ENCODE measurements at places on chromosomes 2 and 18.
A peak's percentile ranks its signal among the peaks of the same experiment; 100 is the strongest.

DNA sequence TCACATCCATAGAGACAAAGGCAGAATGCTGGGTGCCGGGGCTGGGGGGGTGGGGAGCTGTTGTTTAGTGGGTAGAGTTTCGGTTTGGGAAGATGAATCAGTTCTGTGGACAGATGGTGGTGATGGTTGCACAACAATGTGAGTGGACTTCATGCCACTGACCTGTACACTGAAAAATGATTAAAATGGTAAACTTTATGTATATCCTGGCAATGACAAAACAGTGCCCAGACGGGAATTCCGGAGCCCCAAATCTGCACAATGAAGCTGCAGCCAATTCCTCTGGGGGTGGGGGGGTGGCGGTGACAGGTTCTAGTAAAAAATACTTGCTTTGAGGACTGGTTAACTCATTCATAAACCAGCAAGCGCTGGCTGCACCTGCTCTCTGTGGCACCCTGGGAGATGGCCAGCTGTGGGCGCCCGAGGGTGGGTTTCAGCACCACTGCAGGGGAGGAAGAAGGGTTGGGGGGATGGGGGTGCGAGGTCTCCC lies 81.8 kb upstream of the HPCAL1 start:
- no peak for DNase-seq

DNA sequence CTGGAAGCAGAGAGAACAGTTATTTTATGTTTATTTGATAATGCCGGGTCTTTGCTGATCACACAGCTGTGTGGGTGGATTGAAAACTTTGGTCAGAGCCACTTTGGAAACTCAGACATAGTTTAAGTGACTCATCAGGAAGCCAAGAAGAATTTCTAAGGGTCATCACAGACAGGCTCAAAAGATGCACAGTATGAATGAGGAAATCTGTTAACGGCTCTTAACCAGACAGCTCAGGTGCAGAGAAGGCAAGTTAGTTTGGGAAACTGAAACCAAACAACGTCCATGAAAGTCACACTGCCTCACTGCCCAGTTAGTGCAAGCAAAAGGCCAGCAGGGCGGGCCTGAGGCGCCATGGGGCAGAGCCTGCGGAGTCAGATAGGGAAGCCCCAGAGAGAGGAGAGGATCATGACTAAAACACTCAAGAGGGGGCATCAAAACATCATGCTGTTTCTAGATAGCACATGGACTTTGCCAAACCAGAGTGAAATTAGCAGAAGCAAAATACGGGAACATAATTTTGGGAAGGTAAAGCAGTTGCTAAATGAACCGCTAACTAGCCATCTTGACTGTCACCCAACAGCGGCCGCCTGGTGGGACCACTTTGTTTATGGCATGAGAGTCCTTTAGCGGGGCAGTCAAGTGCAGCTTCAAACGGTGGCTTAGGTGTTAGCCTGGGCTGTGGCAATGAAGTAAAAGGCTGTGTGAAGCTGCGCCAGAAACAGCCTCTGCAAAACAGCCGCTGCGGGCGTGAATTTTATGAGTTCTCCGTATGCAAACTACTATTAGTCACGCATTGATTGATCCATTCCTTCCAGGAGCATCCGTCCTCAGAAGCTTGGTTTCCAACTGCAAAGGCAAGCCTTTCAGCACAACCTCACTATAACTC lies 101.2 kb downstream of the KCTD18 start:
- DNase-seq, result no peak

- DNase-seq, result no peak
Observed at GRCh38 chr18:74284980-74285355, 6.8 kb downstream of the CYB5A start.

DNA sequence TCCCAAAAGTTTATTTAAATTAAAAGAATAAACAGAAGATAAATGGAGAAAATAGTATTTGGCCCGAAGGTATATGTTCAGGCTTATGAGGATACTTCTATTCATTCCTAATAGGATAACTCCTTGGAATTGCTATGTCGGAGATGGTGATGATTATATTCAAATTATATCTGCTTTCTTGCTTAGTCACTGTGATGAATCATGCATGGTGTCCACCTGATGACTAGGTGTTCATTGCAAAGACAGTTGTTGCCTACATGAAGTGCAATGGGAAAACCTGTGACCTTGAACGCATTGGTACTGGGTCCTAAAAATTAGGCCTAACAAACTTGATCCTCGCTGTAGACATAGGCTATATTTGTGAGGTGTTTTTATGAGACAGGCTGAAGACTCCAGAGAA lies 617.3 kb upstream of the ZEB2 start:
- no peak for DNase-seq

DNA sequence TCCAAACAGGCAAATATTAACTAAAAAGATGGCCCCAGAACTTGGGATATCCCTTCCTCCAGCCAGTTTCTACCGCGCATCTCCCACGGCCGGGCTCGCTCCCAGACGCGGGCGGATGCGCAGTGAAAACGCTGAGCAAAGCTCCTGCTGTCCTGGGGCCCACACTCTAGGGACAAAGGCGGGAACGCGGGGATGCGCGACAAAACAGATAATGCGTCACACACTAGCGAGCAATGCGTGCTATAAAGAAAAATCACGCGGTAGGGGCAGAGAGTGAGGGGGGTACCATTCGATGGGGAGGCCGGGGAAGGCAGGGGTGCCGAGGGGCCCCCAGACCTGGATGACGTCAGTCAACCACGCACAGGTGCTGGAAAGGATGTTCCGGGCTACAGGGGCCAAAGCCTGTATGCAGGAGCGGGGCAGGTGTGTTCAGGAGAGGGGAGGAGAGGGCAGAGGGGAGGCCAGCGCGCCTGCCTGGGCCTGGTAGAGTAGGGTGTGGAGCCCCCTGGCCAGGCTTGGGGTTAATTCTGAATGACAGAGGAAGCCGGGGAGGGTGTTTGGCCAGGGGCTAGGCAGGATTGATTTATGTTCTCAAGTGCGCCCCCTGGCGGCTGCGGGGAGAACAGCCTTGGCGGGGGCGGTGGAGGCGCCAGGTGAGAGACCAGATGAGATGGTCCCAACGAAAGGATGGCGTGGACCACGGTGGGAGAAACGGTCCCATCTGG lies 14.9 kb upstream of the ITM2C start:
- peak; percentile 72 for DNase-seq

- no peak for DNase-seq
Observed at GRCh38 chr18:56315363-56315762, 323.0 kb downstream of the TXNL1 start.

- DNase-seq, result no peak
Observed at GRCh38 chr2:128468186-128468920, 149.7 kb upstream of the HS6ST1 start.

GRCh38 chr18:49967636-49968313 lies 154.4 kb upstream of the ACAA2 start:
- no peak for DNase-seq

- DNase-seq, result no peak
Observed at GRCh38 chr2:36516136-36516870, 81.7 kb downstream of the FEZ2 start.

DNA sequence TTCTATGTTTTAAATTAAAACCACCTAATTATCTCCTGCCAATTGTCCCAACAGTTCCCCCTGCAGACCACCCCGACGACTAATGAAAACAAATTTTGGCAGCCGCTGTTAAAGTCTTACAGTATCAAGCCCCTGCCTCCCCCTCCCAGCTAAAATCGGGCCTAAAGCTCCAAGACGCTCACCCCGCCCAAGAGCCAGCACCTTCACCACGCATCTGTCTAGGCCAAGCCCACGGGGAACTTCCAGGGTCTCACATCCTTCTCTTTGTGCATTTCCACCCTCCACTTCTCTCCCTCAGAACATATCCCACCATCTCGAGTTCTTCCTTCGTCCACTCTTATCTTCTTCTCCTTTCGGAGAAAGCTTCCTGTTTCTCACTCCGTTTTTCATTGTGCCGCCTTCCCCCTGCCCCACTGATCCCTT lies 445 bp downstream of the PRPF40A start:
- DNase-seq, result peak; percentile 10

DNA sequence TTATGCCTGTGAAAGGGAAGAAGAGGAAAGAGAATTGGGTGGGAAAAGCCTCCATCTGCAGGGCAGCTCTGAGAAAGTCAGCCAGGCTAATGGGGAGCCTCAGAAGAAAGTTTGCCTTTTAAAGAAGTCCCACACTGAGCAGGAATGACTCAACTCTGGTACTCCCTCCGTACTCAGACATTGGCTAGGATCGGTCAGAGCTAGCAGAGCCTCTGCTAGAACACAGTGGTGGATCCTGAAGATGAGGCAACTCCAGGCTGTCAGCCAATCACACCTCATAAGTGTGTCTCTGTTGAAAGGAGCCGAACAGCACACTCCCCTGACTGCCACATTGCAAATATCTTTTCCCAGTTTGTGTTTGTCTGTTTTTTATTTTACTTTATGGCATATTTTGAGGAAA lies 96.9 kb downstream of the HNRNPLL start:
- no peak for DNase-seq

DNA sequence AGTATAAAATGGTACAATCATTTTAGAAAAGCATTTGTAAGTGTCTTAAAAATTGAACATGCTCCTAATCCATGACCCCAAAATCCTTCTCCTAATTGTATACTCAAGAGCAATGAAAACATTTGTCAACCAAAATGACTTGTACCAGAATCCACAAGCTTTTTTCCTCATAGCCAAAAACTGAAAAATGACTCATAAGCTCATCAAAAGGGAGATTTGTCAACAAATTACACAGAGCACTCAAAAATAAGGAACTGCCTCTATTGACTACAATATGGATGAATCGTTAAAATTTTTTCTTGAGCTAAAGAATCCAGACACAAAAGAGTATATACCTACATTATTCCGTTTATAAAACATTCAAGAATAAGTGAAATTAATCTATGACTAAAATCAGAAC lies 544.8 kb downstream of the ARHGAP15 start:
- DNase-seq, result no peak

DNA sequence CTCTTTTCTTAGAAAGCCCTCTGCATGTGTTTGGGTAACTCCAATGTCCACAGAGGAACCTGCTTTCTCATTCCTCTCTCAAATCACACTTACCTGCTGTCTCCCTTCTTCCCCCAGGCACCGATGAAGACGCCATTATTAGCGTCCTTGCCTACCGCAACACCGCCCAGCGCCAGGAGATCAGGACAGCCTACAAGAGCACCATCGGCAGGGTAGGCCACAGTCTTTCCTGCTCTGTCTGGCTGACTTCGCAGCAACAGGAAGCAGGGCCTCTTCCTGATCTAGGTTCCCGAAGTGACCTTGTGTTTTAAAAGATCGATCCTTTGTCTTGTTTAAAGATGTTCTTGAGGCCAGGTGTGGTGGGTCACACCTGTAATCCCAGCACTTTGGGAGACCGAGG lies 25.0 kb upstream of the GMCL1 start:
- DNase-seq, result no peak

DNA sequence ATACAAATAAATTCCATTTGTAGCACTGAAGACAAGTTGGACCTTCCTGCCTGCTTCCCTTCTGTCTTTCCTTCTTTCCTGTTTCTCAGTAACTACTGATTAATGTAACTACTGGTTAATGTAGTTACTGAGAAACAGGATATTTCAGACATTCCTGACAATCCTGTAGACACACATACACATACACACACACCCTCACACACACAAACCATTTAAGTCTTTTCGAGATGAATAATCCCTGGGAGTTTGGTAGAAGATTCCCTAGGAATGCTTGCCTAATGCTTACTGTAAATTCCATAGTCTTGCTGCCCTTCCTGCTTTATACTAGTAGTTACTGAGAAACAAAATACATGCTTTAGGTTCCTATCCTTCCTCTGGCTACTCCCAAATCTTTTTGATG lies 83.9 kb downstream of the PIK3C3 start:
- DNase-seq, result no peak

- no peak for DNase-seq
Observed at GRCh38 chr18:55477499-55477859, 110.5 kb downstream of the TCF4 start.

GRCh38 chr2:197196541-197197180 lies 113.9 kb downstream of the ANKRD44 start:
- DNase-seq, result no peak

GRCh38 chr2:177172034-177172880 lies 40.3 kb upstream of the HNRNPA3 start:
- DNase-seq, result no peak

DNA sequence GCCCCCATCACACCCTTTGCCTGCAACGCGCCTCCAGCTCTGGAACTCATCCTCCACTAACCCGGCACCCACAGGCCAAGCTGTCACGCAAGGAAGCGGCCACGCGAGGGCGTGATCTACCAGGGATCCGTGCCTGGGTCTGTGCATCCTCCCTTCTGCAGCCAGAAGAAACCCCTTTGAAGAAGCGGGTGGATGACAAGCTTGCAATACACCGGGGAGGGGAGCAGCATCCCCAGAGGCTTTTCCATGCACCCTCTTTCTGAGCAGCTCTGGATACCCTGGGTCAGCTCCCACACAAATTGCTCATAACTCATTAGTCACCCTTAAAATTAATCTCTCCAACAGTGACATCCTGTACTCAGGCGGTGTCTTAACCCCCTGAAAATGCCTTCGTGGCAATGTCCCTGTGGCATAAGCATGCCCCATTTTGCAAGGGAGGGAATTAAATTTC lies 47.6 kb downstream of the PDCL3 start:
- peak; percentile 62 for DNase-seq

DNA sequence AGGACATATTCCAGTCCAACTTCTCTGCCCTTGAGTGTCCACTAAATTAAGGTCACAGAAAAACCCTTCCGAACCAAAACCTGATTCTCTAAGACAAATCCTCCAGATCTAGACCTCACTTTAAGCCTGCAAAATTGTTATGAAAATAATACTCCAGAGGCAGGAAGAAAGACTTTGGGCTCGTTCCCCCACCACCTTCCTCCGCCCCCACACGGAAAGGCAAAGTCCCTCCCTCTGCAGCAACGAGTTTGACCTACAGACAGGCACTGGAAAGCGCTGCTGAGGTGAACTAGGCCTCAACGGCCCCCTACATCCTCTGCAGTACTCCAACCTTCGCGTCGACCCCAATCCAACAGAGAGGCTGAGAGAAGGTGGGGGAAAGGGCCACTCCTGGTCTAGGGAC lies 808 bp downstream of the ATP5MC3 start:
- peak; percentile 16 for DNase-seq

DNA sequence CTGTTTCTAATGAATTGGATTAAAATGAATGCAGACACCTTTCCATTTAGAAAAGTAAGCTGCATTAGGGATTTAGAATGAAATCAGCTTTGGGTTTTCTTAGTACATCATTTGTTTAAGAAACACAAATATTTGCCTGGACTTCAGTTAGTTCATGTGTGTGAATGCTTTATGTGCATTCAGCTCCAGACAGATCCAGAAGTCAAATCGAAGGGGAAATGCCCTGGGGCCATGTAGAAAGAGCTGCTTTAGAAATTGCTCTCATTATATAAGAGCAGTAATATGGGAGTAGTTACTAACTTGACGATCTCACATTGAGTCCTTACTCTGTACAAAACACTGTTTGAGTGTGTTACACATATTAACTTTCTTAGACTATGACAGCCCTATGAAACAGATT lies 88.0 kb upstream of the TTC39C start:
- no peak for DNase-seq

GRCh38 chr2:10171006-10171800 lies 48.7 kb downstream of the RRM2 start:
- DNase-seq, result no peak

DNA sequence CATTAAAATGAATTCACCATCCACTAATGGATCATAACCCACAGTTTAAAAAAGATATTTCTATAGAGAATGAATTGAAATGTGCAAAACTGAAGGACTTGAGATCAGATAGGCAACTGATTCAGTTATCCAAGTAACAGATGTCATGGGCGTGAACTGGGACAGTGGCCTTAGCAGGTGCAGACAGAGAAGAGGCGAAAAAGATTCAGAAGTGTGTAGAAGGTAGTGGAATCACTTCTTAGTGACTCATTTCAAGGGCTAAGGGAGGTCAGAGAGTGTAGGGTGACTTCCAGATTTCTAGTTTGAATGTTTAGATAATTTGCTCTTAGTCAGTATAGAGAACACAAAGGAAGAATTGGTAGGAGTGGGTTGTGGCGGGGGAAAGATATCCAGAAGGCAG lies 79.7 kb downstream of the EHBP1 start:
- DNase-seq, result no peak

Measured in activated T-helper 9 cell treated with anti-CD3 and anti-CD28 coated beads, Interleukin-2, amount 50 U/mL, for 16 hours (primary cell).